Coronary artery (tissue), 2 donors: ENCODE measurements at places on chromosomes 13 and 19.

GRCh38 chr13:106990594-106990993, 422.7 kb upstream of the ARGLU1 start:
- DNase-seq = no peak

DNA sequence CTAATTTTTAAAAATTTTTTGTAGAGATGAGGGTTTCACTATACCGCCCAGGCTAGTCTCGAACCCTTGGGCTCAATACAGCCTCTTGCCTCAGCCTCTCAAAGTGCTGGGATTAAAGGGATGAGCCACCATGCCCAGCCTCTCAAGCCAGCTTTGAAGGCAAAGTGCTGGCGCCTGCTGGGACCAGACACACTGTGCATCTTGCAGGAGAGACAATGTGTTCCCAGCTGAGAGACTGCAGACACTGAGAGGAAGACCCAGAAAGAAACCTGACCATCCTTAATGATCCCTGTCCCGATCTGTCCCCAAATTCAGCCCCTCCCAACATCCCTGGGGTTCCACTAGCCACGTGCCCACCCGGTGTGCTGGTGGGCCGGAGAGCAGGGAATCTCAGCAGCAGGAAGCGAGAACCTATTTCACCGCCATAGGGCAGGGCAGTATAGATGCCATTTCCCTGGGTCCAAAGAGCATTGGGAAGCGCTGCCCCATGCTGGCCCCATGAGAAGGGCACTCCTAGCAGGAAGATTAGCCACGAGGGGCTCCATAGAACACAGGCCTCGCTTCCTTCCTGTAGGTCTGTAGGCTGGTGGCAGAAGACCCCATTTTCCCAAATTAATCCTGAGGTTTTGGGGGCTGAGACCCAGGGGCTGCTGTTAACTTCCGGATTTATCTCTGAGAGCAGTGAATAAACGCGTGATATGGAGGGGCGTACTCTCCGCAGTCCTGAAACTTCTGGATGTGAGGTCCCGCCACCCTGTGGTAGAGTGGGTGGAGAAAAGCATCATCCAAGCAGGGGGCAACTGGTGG, 968 bp downstream of the RAVER1 start:
- no peak for DNase-seq

GRCh38 chr13:26420282-26420960, 137.1 kb upstream of the WASF3 start:
- no peak for DNase-seq

- no peak for DNase-seq
Measured at GRCh38 chr13:70339738-70340137, 231.5 kb upstream of the KLHL1 start.

DNA sequence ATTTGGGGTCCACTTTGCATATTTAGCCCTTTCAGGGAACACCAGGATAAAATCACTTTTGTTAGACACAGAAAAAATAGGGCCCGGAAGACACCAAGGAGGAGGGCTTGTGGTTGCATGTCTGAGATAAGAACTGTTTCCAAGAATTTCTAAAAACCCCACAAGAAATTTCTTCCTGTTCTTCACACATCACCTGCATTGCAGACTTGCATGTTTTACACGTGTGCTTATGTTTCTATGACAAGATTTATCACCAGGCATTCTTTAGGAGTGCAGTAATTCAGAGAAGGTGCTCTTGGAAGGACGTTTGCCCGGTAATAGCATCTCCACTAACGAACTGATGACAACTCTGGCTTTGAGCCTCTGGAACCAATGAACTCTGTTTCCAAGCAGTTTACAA, 7.1 kb upstream of the ACTL9 start:
- DNase-seq = no peak

DNA sequence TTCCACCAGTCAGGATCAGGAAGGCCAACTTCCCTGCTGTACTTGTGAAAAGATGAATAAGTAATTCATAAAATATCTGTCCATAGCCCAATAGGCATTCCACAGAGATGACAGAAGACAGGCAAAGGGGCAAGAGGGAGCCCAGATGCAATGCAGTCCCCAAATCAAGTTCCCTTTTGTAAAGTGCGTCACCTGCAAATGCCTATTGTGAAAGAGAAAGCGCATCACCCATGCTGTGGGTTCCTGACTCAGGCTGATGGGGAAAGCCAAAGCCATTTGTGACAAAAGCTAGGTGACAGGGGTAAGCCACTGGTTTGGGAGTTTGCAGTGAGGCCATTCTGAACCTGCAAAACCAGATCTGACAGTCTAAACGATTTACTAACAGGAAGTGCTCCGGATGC, 157.5 kb upstream of the ZNF536 start:
- DNase-seq = no peak

DNA sequence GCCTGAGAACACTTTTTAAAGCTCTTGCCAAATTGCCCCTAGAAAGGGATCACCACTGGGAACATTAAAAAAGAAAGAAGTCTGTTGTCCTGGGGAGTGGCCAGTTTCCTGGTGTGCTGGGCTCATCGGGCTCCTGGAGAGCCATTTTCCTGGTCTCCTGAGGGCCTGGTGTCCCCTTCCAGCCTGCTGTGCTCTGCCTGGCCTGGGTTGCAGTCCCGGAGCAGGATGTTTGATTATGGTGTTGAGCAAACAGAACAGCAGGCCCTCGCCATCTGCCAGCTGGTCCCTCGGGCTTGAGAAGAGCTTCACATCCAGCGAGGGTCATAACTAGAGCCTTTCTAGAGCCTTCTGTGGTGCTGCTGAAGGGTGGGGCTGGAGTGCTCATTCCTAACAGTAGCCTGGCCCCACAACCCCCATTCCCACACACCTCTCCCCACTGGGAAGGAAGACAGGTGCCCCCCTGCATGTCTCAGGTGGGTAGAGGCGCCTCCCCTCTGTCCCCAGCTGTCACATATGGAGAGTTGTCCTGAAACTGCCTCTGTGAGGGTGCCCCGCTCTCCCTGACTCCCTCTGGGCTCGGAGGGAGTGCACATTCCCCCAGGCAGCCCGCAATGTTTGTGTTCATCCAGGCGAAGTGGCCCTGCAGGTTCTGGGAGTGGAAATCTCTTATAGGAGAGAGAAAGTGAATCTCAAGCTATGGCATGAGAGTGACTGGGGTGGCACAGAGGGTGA, 151.1 kb downstream of the SIPA1L3 start:
- DNase-seq = no peak

GRCh38 chr19:2138061-2138728, 13.2 kb downstream of the AP3D1 start:
- no peak for DNase-seq

- DNase-seq = no peak
Measured at GRCh38 chr19:18700501-18701249, 17.2 kb downstream of the CRTC1 start.

DNA sequence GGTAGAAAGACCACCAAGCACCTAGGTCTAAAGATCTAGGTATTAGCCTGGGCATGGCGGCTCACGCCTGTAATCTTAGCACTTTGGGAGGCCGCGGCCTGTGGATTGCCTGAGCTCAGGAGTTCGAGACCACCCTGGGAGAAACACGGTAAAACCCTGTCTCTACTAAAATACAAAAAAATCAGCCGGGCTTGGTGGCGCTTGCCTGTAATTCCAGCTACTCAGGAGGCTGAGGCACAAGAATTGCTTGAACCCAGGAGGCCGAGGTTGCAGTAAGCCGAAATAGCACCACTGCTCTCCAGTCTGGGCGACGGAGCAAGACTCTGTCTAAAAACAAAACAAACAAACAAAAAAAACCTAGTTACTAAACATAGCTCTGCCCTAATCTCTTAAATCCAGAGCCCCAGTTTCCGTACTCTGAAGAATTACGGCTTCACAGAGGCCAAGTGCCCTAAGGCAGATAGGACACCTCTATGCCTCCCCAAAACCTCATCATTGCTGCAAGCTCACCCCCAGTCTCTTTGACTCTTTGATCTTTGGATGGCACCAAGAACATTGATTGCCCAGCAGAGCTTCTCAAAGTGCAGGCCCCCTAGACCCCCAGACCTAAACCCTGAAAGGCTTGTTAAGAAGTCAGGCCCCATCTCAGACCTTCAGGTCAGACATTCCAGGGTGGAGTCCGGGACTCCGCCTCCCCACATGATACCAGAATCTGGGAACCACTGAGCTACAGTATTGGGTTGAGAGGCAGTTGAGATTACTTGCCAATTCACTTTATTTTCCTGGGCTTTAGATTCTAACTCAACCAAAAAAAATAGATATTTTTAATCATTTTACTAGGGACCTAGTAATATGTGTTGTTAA, 2.8 kb downstream of the COL4A2 start:
- DNase-seq = peak; percentile 70

- no peak for DNase-seq
Measured at GRCh38 chr19:10520652-10521318, 3.5 kb upstream of the S1PR5 start.

DNA sequence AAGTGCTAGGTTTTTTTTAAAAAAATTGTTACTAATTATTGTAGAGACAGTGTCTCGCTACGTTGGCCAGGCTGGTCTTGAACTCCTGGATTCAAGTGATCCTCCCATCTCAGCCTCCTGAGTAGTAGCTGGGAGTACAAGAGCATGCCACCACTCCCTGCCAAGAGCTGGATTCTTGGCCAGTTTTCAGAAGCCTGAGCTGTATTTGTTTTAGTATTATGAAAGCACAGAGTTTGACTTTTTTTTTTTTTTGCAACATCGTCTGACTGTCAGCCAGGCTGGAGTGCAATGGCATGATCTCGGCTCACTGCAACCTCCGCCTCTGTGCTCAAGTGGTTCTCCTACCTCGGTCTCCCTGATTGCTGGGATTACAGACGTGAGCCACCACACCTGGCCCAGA, 7.0 kb downstream of the ARMC6 start:
- DNase-seq = no peak

- DNase-seq = no peak
Measured at GRCh38 chr19:35088131-35088913, 27.3 kb upstream of the FXYD3 start.

GRCh38 chr13:94033098-94033497, 446.4 kb downstream of the DCT start:
- no peak for DNase-seq

GRCh38 chr13:33799950-33800592, 17.9 kb upstream of the RFC3 start:
- no peak for DNase-seq

GRCh38 chr13:49063497-49063896, 87.8 kb downstream of the FNDC3A start:
- DNase-seq = no peak

GRCh38 chr13:79128158-79128557, 277.9 kb downstream of the RBM26 start:
- DNase-seq = no peak

DNA sequence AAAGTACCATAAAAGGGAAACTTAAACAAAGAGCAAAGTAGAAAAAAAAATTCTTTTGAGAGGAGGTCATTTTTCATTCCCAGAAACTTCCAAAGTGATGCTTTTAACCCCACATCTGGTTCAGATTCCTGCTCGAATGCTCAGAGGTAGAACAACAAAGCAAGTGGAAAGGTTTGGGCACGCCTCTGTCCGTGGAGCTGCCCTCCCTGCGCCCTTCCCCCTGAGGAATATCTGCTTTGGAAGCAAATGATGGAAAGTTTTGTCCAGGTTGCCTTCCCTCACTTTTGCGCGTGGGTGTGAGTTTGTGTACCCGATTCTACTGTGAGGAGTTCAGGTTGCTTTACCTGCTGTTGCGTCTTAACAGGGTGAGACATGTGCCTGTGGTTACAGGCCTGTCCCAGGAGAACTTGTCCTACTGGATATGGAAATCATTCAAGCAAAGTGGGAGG, 110.2 kb downstream of the KLF5 start:
- DNase-seq = no peak

DNA sequence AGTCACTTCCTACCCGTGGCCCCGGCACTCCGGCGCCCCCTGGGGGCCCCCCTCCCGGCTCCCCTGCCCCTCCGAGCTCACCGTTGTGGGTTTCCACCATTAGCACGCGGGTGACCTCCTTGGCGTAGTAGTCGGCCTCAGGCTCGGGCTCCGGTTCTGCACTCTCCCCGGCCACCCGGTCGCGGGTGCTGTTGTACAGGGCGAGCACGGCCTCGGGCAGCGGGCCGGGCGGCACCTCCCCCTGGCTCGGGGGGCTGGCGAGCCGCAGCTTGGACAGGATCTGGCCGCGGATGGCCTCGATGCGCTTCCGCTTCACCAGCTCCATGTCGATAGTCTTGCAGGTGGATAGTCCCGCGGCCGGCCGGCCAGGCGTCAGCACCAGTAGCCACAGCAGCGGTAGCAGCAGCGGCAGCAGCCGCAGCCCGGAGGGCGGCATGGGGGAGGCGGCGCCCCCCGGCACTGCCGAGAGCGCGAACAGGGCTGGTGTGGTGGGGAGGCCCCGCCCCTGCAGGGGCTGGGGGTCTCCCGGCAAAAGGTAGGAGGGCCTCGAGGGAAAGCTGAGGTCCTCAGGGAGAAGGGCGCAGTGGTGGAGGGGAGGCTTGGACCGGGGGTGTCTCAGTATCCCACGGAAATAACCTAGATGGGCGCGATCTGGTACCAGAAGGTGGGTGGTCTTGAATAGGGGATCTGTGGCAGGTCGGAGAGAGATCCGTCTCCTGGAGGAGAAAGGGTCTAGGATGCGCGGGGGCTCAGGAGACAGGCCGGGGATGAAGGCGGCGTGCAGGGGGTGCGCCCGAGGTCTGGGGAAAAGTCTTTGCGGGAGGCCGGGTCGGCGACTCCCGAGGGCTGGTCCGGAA, 885 bp downstream of the TGFB1 start:
- DNase-seq = peak; percentile 83

DNA sequence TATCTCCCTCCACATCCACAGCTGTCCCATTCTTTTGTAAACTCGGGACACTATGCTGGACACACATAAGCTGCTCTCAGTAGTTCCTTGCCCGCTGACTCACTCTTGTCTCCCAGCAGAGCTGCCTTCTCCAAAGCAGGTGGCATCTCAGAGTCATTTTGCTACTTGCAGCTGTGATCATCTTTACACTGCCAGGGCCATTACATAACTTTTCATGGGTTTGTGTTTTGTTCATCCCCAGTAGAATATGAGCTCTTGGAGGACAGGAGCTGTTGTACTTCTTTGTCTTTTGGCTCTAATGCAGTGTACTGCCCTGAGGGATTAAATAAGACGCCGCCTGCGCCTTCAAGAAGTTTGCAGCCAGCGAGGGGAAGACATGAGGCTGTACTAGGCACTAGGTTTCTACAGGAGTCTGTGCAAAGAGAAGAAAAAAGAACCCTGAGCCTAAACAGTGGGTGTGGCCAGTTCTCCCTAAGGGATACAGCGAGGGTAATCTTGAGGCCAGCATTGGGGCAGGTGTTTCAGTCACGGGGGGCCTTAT, 40.8 kb upstream of the GPR183 start:
- DNase-seq = no peak

GRCh38 chr13:38398711-38399493, 49.3 kb downstream of the UFM1 start:
- DNase-seq = no peak

DNA sequence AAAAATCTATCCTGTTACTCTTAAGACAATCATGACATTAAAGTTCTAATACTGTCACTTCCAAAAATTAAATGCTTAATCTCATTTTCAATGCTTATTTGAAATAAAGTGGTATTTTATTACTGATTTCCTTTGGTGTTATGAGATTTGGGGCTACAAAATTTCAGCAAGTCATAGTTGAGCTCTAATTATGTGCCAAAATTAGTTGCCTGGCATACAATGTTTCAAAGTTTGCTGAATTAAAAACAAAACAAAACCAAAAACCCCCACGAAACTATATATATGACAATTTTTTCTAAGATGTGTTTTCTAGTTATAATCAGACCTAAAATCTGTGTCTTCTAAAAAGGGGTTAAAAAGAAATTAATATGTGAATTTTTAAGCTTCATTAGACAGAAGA, 62.2 kb downstream of the KCNRG start:
- DNase-seq = no peak

GRCh38 chr19:11598103-11598483, 810 bp downstream of the ZNF627 start:
- no peak for DNase-seq

- DNase-seq = no peak
Measured at GRCh38 chr13:22196777-22197176, 525.9 kb downstream of the FGF9 start.
